Foreskin keratinocyte (primary cell): ENCODE measurements at places on chromosomes 7 and 10. TPM values are rescaled to one million over a fixed set of nuclear protein-coding genes. Genes with fewer than 3 reads are reported as not detected.

- no peak for DNase-seq
Measured at GRCh38 chr7:91082852-91083495, 181.3 kb upstream of the FZD1 start.

DNA sequence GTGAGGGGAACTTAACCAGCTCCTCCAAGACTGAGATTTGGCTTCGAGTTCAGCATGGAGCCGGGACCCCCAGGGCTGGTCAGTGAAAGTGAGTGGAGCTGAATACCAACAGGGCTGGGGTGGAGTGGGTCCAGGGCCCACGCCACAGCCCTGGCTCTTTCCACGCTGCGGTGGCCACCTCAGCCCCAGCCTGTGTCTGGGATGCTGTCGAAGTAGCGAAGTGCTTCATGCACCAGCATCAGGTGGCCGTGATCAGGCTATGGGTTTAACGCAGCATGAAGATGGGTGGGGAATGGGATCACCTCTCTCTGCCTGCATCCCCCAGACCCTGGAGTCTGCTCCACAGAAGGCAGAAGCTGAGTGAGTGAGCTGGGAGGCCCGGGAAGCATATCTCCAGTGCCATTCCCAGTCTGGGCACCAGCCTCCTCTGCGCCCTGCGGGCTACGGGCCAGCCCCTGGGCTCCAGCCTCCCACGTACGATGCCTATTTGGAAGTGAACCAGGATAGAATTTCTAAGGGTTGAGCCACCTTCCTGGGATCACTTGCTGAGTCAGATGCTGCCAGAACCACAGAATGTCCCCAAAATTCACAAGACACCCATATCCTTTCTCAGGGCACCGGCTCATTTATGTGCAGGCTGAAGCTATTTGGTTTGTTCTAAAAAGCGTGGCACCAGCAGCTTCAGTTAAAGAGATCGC, 131.1 kb upstream of the CHST15 start:
- no peak for DNase-seq

DNA sequence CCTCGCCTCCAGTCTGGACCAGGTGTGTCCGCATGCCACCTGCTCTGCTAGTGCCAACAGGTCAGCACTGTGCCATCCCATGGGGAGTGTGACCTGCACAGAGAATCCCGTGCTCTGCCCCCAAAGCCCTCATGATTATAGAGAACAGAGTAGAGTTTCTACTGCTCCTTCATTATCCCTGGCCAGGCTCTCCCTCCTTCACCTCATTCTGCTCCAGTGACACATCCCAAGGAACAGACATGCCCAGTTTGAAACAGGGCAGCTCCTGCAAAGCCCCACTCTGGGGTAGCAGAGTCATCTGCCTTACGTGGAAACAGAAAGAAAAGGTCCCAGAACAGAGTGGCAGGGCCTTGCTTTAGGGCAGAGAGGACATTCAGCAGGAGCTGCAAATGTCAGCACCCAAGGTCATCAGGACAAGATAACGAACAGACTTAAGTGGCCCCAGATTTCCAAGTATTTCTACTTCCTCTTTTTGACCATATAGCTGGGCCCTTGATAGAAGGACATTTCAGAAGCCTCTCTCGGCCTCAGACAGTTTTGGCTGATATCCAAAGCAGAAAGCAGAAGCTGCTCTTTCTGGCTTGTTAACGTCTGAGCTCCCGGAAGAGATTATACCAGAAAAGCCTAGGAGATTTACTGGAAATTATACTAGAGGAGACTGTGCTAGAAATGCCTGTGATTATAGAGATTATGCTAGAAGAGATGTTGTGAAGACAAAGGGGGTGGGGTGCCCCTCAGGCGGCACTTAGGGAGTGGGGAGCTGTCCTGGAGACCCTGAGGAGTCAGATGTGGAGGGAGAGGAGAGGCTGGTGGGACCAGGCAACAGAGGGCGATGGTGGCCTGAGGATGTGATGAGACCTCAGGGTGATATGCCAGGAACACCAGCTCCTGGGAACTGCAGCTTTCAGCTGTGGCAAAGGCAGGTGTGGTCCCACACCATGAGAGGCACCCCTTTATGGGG, 12.6 kb downstream of the TMEM176B start:
- DNase-seq = no peak

The SGPL1 gene
- polyA plus RNA-seq = 14.0 and 15.8 TPM in 2 replicates

- no peak for DNase-seq
Measured at GRCh38 chr7:49852619-49853462, 79.4 kb downstream of the VWC2 start.

The FRMPD2 gene
- not detected in 2 replicates for polyA plus RNA-seq

DNA sequence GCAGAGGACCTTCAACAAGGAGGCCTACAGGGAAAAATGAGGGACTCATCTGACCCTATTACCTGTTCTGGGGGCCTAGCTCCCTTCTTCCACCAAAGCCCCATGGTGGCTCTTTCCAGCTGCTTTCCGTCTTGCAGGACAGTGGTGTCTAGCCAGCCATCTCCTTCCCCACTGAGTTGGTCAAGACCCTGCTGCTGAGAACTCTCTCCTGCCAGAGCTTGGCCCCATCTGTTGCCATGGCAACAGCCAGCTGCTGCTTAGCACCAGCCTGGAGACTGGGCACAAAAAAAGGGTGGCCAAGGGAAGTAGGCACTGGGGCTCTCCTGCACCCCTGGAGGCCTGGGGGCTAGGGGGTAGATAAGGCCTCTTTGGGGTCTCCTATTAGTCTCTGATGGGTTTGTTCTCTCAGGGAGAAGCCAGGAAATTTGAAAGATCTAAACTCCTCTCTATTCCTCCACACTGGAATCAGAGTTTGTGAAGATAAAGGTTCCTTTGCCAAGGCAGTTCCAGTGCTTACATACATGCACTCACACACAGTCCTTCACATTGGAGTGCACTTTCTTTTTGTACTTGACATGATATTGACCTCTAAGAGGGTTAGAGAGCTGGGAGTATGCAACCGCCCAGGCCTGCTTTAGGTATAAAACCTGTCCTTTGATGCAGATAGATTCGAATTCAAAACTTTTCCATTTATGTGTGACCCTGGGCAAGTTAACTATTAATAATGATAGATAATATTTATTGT, 15.8 kb downstream of the TSPAN33 start:
- no peak for DNase-seq

DNA sequence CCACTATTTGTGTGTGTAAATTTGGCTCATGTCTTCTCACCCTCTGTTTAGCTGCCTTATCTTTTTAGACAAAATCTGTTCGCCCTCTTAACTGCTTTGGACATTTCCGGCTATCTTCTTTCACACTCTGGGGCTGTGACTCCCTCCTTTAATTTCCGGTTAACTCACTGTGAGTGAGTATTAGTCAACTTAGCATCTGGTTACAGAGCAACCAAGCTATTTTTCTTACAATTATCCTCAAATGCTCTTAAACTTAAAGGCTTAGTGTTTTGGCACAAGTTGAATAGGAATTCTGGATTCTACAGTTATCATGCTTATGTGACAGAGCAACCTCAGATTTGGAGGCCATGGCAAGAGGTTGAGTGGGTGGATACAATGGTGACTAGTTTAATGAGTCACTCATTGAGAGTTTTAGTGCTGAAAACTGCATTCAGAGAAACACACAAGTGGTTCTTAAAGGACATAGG, 177.6 kb upstream of the SEMA3A start:
- peak; percentile 51 for DNase-seq

DNA sequence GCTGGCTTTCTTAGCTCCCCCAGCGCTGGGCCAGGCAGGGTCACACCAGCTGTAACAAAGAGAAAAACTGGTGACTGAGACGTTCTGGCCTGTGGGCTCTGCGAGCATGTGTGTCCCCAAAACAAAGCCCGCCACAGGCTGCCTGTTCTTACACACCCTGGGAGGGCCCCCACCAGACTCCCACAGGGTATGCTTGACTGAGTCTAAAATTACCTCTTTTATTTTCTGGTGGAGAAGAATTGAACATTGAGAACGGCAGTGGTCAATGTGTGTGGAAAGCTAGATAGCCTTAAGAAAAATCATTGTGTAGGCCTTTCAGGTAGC, 808 bp downstream of the C10orf71 start:
- DNase-seq = no peak

DNA sequence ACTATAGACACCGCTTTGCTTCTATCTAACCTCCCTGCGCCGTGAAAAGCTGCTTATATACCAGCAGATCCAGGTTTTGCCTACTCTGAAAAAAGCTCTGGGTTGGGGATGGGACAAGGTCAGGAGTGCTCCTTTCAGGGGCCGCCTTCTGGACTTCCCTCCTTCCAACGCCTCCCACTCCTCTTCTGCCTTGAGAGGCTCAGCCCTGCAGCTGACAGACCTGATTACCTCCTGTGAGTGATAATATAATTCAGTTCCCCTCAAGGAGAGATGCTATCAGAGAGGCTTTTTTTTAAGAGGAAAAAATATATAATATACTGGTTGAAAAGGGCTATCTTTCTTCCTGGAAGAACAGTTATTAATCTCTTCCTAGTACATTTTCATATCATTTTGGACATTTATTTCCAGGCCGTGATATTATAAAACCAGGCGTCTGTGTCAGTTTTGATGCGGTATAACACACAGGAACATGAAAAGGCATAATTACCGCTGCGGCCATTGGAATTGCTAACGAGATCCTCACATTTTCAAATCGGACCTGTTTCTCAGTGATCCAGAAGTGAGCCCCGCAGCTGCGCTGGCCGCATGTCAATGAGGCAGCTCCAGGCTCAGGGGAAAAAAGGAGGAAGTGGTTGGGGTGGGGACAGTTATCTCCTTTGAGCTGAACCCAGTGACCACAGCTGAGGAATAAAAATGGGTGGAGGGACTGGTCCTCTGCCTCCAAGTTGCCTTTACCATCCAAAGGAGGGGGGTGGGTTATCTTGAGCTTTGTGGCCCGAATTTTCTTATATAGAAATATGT, 457.1 kb downstream of the TYW1 start:
- no peak for DNase-seq

The COL1A2 gene
- polyA plus RNA-seq = 0.37 and 1.4 TPM in 2 replicates

The ELOVL3 gene
- 0.28 and 0.31 TPM in 2 replicates for polyA plus RNA-seq

DNA sequence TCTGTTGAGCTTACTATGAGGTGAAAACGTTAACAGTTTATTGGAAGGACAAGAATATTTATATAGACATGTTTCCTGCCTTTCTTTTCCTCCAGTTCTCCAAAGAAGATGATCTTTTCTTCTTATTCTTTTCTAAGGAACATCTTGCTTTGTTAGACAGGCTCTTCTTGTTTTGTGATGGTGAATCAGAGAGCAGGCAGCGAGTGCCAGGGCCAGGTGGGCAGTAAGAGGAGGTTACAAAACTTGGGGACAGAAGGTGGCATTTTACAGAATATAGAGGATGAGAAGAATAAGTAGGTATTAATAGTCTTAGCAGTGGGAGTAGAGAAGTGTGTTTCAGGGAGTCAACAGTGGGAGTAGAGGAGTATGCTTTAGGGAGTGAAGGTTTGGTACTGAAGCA, 223.6 kb downstream of the ARL4A start:
- no peak for DNase-seq

- no peak for DNase-seq
Measured at GRCh38 chr7:28609608-28610007, 197.3 kb downstream of the CREB5 start.

The MUC3A gene
- 0.37 and 0.77 TPM in 2 replicates for polyA plus RNA-seq

DNA sequence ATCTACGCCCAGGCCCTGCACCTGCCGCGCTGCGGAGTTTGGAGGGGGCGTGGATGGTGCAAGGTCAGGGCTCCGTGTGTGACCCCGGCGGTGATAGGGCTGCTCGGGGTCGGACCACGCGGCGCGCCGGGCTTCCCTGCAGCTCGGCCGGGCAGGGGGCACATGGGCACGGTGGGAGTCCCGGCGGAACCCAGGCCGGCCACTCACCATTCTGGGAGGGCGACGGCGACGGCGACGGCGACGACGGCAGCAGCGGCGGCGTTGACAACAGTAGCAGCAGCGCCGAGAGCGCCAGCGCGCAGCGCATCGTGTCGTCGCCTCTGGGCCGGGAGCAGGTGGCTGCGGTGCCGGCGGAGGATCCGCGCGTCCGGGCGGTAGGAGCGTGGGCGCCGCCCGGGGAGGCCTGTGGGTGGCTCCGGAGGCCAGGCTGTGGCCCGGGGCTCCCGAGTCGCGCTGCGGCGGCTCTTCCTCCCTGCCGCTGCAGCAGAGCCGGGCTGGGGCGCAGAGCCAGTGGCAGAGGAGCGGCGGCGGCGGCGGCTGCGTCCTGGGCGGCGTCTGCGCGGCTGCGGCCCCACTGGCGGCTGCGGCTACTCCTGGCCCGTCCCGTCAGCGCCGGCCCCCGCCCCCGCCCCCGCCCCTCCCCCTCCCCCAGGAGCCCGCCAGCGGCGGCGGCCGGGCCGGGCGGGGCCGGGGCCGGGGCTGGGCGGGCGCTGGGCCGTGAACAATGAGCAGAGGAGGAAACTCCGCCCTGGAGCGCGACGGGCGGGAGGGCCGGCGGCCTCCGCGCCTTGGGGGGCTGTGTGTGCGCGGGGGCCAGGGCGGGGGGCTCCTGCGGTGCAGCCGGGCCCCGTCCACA, at the start of gene PODXL:
Gene PODXL (minus strand): TSS at position 576 of the 856 bp plus-strand sequence. CDS start 269 bp downstream, at position 307.
- no peak for DNase-seq

DNA sequence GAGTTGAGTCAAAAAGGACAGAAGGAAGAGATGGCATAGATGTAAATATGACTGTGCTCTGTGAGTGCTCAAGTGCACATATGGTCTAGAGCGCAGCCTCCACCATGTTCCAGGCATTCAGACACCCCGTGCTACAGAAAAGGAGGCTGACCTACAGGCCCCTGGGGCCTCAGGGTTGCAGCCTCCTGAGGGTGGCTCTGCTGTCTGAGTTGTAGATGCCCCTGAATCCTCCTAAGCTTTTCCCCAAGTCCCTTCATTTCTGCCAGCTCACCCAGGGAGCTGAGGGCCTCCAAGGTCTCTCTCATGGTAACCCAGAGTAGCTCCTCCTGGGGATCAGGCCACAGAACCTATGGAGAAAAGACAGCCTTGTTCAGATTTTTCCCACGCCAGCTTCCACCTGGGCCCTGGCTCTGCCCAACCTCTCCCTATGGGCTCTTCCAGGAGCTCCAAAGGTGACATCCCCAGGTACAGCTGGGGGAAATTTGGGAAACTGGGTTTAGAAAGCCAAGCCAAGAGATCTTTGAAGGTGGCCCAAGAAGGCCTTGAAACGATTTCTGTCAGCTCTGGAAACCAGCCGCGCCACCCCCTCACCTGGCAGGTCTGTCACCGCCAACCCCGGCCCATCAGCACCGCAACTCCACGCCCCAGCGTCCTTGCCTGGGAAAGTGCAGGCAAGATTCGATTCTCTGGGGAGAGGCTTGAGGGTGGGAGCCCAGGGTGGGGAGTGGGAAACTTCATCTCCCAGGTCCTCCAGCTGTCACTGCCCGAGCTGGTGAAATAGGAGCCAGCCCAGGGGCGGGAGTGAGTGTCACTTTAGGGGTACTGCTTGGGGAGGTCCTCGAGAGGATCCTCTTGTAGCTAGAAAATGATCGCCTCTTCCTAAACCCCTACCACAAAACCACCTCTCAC, 2.4 kb downstream of the ZNF467 start:
- DNase-seq = no peak

DNA sequence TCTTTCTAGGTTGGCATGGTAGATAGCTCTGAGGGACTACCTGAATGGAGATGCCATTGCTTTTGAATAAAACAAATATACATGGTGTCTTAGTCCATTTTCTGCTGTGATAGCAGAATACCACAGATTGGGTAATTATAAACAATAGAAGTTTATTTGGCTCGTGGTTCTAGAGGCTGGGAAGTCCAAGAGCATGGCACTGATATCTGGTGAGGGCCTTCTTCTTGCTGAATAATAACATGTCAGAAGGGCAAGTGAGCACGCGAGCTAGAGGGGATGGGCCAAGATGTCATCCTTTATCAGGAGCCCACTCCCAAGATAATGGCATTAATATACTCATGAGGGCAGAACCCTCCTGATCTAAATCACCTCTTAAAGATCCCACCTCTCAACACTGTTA, 21.9 kb downstream of the SGPL1 start:
- DNase-seq = no peak
